ENCODE measurements at places on chromosomes 2 and 18.

DNA sequence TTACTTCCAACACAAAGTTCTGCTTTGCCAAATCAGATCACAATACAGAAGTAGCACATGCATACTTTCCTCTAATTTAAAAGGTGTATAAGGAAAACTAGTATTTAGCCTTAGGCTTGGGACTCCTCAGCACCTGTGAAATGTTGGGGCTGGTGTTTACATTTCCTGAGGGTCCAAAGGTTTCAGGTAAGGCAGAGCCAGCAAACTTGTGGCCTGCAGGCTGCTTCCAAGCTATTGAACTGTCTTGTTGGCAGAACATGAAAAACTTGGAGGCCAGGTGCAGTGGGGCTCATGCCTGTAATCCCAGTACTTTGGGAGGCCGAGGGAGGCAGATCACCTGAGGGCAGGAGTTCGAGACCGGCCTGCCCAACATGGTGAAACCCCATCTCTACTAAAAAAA lies 26.5 kb upstream of the GPR39 start:
- no peak for DNase-seq

GRCh38 chr2:221958224-221958623 lies 340.6 kb downstream of the PAX3 start:
- DNase-seq: no peak

GRCh38 chr2:100857915-100858314 lies 38.0 kb downstream of the NPAS2 start:
- no peak for DNase-seq

DNA sequence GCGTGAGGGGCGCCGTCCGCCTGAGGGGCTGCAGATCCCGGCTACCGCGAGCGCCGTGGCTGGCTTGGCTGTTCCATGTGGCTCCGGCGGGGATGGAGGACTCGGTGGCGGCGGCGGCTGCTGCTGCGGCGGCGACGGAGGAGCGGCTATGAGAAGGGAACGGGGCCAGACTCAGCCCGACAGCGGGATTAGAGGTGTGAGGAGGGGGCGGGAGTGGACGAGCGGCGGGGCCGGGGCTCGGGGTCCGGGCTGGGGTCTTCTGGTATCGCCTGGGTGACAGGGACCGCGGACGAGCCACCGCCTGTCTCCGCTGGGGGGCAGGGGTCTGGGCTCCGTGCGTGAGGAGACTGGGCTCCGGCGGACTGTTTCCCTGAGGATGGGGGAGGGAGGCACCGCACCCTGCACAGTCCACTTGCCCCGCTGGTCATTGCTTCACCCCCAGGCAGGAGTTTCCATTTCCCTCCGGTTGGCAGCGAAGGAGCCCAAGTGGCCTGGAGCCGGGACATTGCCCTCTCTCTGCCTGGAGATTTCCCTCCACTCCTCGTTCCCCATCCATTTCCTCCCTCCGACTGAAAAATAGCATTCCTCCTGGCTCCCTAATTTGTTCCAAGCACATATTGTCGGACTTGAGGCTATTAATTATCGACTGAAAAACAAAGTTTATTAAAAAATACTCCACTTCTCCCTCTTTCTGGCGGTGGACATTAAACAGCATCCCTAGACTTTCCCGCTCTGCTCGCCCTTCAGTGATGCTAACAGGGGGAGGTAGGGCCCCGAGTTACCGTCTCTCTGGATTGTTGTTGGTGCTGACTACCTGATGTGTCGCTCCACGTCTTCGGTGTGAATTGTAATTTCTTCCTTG lies 577 bp downstream of the EHBP1 start:
- peak; percentile 25 for DNase-seq

DNA sequence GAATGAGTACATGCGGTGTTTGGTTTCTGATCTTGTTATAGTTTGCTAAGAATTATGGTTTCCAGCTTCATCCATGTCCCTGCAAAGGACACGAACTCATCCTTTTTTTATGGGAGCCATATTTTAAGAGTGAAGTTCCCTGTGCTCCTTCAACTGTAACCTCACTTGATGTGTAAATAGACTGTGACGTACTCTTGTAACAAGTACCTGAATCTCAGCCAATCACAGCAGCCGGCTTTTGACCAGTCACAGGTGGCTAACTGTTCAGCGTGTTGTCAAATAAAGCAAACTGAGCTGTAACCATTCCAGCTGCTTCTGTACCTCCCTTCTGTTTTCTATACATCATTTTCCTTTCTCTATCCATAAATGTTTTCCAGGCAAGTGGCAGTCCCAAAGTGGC lies 774.3 kb upstream of the HS6ST1 start:
- no peak for DNase-seq

All from activated T-cell treated with anti-CD3 and anti-CD28 coated beads for 1 hour (primary cell).